ENCODE measurements at places on chromosomes 4 and X.

GRCh38 chr4:108834835-108835384, 72.1 kb upstream of the ETNPPL start:
- DNase-seq = peak; percentile 36

DNA sequence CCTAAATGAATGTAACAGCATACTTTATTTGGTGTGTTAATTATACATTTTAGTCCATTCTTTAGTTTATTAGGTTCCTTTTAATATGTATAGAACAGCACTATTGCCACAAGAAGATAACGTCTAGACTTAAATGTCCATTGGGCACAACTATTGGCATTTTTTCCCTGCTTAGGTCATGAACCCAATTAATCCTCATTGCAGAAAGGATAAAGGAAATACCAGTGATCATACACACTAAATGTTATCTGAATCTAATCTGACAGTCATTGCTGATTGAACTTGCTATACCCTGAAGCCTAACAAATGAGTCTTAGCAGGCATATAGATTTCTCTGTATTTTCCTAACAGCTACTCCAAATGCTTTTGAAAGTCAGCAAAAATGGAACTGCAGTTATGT, 2250.0 kb upstream of the AGA start:
- DNase-seq = no peak

- no peak for DNase-seq
Measured at GRCh38 chr4:152999346-153000075, 63.4 kb downstream of the FHDC1 start.

- DNase-seq = no peak
Measured at GRCh38 chr4:148311526-148311925, 130.7 kb downstream of the NR3C2 start.

DNA sequence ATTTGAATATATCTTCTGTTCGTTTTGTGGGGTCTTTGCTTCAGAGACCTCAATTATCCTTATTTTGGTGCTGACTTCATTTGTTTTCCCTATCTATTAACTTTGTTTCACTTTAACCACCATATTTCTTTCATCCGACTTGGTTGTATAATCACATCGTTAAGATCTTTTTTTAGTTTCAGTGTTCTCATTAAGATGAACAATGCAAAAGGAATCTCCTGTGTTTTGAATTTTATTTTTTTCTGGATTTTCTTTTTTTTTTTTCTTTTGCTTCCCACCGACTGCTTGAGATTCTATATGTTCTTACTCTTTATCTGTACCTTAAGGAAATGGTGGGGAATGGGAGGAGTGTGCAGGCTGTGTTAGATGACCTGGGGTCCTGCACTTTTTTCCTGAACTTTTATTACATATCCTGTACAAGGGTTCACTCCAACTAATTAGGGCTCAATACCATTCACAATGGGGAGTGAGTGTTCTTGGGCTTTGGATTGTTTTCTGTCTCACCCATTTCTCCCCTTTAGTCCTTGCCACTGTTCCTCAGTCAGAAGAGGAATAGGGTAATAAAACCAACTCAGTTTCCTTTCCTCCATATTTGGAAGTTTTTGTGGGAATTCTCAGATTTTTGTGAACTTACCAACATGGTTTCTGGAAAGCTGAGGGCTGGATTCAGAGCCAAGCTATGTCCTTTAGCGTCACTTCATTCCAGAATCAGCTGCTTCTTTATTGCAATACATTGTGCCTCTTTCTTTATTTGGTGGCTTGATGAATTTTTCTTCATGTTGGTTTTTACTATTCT, 43.2 kb upstream of the BMPR1B start:
- DNase-seq = no peak

DNA sequence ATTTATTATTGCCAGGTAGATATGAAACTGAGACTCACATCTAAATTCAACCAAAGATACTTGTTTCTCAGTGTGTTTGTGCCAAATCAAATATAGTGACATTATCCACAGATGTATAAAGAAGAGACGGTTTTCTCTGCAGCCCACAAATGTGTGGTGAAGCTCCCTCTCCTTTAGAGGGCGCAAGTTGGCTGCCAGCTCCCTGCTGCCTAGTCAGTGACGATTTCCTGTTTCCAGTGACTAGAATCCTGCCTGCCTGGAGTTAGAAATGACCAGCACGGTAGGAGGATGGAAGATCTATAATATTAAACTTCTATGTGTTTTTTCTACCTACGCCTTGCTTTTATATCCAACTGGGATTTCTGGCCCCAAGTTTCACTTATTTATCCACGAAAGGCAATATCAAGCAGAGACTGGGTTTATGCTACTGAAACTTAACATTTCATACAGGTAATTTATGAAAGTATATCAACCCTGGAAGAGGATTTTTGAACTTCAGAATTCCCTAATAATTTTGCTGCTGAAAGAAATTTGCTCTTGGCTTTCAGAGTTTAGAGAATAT, 1793.7 kb upstream of the TENM3 start:
- DNase-seq = no peak

DNA sequence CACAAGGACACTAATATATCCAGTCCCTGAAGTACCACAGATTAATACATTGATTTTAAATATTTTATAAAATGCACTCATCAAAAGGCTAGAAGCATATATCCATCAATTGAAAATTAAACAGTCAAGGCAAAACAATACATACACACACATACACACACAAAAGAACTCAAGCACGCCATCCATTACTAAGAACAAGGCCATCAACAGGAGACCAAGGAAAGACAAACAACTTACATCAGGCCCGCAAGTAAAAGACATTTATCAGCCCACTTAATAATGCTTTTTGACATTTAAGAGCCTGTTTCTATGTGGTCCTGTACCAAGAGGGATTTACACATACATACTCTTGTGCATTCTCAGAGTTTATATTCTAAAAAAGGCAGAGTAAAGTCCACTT, 50.0 kb upstream of the ZNF827 start:
- no peak for DNase-seq

GRCh38 chr4:15084780-15085179, 82.5 kb downstream of the CPEB2 start:
- no peak for DNase-seq

GRCh38 chrX:120736989-120737388, 107.1 kb upstream of the C1GALT1C1 start:
- DNase-seq = no peak

GRCh38 chrX:51759055-51759839, 16.0 kb downstream of the GSPT2 start:
- DNase-seq = no peak

GRCh38 chrX:47634871-47635575, 5.3 kb upstream of the CFP start:
- no peak for DNase-seq

DNA sequence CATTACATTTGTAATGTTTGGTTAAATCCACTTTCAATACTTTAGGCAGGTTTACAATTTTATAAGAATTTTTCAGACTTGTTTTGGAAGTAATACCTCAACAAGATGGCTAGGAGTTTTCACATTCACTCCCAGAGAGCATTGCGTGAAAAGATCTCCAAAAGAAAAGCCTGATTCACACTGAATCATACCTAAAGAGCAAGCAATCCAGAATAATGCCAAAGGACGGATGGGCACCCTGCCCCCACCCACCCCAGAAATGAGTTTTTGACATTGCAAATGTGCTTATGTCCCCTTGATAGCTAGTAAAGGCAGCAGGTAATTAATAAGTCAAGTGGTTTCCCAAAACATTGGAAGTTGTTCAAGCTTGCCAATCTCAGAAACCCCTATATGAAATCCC, 557.7 kb upstream of the TENM3 start:
- no peak for DNase-seq

DNA sequence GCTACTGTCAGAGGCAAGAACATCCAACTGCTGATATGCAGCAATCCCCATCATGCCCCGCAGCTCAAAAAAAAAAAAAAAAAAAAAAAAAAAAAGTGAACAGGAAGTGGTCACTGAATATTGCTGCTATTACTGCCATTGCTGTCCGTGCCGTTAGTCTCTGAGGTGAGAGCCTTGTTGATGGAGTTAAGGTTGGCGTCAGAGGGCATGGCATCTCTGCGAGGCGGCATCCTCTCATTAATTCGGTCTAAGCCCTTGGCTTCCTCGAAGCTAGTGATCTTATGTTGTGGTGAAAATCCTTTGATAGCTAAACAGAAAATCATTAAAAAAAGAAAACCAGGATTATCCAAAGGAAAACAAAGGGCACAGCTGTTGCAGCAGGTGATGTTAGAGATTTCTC, 321.6 kb downstream of the PPP3CA start:
- no peak for DNase-seq

- peak; percentile 48 for DNase-seq
Measured at GRCh38 chr4:73662709-73663546, 42.7 kb upstream of the RASSF6 start.

- DNase-seq = no peak
Measured at GRCh38 chrX:82342531-82342930, 1140.6 kb downstream of the SH3BGRL start.

- no peak for DNase-seq
Measured at GRCh38 chrX:32871636-32872035, 339.7 kb downstream of the DMD start.

DNA sequence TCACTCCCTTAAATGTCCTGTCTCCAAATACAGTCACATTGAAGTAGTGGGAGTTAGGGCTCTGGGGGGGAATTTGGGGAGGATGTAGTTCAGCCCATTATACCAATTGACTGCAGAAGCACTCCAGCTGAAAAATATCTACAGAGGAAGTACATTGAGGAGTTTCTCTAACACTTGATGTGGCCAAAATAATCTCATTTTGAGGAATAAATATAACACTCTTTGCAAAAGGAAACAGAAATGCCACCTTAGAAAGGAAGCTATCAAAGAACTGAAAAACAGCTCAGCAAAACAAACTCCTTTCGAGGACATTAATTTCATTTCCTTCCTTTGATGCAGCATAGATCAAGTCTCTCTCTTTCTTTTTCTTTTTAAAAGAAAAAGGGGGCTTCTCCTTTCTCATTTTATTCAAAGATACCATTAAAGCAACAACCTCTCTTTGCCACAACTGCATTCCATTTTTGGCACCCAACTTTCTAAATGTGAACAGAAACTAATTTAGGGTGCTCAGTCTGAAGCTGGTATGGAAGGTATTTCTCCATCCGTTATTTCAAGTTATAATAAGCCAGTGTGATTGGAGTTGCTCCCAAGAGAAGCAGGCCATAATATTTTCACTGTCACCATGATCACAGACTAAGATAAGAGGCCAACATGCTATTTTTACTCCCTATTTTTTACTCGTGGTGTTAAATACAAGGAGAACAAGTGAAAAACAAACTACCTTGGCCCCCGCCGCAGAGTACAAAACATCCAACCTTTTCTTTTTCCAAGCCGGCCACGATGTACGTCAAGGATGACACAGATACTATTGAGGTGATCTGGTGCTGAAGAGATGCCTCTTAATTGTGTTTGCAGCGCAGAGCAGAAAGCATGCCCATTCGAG, 230.4 kb upstream of the GATB start:
- no peak for DNase-seq

DNA sequence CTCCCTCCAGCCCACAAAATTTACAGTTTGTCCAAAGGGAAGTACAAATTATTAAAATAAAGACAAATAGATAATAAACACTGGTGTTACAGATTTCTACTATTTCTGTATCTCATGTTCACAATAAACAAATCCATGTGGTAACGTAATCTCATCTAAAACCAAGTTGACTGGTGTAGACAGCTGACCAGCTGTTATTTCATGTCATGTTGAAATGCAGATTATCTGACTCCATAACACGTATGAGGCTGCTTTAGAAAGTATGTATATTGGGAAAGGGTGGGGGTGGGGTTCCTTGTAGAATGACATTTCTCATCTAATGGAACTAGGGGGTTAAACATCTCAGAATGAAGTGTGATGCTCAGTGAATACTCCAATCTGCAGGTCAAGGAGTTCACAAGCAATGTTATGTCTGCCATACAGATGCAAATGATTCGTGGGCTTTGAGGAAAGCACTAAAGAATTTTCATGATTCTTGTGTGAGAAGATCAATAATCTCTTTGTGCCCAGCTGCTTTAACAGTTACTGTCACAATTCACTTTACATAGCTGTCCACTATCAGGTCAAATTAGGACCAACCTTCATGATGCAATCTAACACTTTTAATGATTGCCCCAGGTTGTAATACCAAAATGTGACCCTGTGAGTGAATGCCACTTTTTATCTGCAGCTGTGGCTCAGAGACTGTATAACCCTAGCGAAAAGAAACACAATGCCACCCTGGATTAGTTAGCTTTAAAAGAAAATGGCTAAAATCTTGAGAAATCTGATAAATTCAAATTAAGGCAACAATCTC, 114.0 kb downstream of the ENOX2 start:
- DNase-seq = no peak

- DNase-seq = peak; percentile 30
Measured at GRCh38 chr4:2441393-2442174, 22.8 kb downstream of the CFAP99 start.

DNA sequence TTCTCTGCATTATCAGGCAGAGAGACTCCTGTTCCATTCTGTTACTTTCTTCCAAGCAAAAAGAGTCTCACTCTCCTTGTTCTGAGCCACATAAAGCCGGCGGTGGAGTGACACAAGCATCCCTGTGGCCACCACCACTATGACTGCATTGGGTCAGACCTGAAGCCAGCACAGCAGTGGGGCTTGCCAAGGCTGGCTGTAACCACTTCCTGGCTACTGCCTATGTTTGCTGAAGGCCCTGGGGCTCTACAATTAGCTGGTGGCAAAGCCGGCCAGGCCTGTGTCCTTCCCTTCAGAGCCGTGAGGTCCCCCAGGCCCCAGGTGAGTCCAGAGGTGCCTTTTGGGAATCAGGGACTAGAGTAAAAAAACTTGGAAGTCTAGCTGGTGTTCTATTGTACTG, 31.8 kb downstream of the PLAC8 start:
- DNase-seq = no peak

DNA sequence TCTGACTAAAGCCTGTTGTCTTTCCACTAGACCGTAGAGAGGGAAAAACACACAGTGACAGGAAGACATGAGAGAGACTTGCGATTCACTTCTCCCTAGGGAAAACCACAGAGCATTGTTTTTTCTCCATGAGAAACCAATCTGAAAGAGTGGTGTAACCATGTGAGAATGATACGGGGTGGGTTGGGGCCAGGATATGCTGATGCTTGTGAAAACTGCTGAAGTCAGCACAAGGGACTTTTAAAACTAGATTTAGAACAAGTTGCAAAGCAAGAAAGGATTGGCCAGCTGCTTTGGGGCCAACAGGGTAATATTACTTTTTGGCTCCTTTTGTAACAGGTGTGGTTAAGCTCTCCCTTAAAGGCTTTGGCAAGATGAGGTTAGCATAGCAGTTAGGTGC, 66.1 kb downstream of the NHSL2 start:
- no peak for DNase-seq

DNA sequence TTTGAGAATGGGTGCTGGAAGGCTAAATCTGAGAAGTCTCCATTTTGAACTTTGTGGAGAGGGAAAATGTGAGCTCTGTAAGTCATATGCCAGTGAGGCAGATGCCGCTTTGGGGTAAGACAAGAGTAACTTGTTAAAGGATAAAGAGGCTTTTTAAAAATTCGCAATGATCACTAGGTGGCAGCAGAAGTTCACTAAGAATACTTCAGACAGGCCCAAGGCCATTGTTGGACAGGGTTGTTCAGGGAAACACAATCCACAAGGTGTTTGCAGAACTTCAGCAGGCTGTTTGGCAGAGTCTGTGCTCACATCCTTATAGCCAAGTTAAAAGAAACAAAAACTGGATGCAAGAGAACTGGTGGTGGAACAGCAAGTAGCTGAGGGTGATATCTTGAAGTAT, 13.7 kb upstream of the PIGA start:
- DNase-seq = no peak

- no peak for DNase-seq
Measured at GRCh38 chr4:148964456-148964855, 522.2 kb upstream of the NR3C2 start.

Measured in left lung (tissue), 14 donors.